NCI-H524 (cell line): ENCODE measurements at places on chromosomes 3 and 15.
A peak's percentile ranks its signal among the peaks of the same experiment; 100 is the strongest.

DNA sequence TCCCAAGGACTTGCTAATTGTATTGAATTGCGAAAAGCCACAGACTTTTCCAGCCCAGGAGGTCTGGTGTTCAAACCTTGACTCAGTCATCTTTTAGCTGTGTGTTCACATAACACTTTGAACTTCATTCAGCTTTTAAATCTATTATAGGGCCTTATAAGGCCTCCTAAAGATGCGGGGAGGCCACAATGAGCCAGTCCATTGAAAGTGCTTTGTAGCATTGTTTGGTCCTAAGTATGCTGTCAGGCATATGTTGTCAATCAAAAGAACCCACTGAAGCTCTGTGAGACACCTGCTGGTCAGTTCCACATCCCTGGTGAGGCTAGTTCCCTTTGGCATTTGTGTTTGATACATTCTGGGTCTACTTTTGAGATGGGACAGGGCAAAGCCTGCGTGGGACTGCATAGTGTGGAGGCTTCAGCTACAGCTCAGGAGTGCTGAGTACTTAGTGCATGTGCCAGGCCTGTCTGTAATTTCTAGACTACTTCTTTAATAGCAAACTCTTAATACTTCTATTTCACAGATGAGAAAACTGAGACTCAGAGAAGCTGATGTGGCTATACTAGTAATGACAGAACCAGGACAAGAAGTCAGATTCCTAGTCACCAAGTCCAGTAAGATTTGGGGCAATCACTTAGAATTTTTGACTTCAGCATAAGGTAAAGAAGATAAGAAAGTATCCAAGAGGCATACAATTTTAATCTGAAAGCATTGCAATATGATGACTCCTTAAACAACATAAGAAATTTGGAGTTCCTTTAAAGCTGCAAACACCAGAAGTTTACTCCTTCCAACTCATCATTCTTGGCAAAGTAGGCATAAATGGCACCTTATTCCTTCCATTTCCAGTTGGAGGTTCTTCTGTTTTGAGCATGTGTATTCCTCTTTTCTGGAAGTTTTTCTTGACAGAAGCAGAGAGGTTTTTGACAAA is 213.0 kb downstream of the PDCD6IP start:
- no peak for DNase-seq

GRCh38 chr15:89057506-89058133 is 30.6 kb upstream of the ABHD2 start:
- peak; percentile 65 for DNase-seq

DNA sequence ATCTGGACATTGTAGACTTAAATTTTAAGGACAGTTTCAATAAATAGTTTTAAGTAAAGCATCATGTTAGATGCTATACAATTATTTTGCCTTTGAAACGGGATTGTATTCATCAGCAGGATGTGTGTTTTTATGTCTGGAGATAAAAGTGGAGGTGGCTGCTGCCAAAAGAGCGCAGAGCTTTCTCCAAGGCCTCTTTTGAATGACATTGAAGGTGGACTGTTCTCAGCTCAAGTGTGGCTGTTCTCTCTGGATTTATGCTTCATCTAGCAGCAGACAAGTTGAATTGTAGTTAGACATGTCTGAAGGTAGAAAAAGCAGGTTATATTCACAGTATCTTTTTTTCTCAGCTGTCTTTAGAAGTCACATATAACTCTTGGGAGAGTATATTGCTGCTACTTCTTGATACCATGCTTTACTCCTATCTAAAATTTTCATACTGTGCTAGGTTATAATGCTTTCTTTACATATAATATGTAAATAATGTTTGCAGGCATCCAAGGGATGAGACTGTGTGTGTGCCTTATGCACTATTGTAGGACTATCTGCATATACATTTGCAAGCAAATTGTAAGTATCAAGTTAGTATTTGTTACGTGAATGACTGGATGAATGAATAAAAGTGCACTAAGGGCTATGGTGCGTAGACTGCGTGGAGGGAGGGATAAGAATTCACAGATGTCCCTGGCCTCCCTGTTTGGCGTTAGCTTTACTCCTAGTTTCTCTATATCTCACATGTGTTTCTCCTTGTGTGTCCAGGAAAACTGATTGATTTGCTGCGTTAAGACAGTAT is 340.1 kb downstream of the NAALADL2 start:
- no peak for DNase-seq

GRCh38 chr3:166582236-166582635 is 745.0 kb upstream of the BCHE start:
- no peak for DNase-seq

- no peak for DNase-seq
Observed at GRCh38 chr3:294096-294495, 97.5 kb downstream of the CHL1 start.

DNA sequence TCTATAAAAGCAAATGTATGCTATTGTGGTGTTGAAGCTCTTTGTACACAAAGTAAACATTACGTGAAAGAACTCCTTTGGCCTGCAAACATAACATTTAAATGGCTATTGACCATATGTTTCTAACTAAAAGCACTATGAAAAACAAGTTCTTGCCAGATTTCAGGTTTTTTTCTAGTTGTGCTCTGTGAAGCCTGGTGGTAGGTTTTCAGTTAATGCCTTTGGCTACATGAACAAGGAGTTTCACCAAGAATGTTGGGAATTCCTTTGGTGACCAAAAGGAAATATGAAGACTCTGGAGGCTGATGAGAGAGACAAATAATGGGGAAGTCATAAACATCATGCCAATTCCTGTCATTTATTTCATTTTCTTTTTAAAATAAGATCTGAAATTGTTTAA is 66.0 kb downstream of the RBMS3 start:
- no peak for DNase-seq

DNA sequence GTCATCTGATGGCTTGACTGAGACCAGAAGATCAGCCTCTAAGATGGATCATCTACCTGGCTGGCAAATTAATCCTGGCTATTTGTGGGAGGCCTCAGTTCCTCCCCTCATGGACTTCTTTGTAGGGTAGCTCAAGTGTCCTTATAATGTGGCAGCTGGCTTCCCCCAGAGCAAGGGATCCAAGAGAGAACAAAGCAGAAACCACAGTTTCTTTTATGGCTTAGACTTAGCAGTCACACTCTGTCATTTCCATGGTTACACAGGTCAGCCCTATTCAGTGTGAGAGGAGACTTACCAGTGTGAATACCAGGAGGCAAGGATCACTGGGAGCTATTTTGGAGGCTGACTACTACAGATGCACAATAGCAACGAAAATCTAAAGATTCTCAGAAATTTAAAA is 15.3 kb upstream of the ARL14 start:
- peak; percentile 61 for DNase-seq

- DNase-seq, result no peak
Observed at GRCh38 chr3:127637546-127637945, 8.6 kb downstream of the PODXL2 start.
